Lung microvascular endothelial cell (primary cell): ENCODE measurements at places on chromosomes 7 and 10.

DNA sequence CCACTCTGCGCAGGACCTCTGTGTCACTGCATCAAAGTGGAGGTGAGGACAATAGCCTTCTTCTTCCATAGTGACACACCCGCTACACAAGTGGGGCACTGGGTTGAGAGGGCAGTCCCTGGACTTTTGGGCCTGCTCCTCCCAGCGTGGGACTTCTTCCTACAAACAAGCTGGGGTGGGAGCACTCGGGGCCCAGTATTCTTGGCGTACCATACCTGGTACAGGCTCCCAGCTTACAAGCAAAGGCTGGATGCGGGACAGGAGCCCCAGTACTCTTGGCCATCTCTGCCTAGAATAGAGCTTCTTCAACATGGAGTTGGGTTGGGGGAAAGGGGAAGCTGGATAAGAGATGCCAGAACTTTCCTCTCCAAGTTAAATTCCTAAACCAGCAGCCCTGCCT is 426.8 kb upstream of the FOXK1 start:
- DNase-seq = no peak

DNA sequence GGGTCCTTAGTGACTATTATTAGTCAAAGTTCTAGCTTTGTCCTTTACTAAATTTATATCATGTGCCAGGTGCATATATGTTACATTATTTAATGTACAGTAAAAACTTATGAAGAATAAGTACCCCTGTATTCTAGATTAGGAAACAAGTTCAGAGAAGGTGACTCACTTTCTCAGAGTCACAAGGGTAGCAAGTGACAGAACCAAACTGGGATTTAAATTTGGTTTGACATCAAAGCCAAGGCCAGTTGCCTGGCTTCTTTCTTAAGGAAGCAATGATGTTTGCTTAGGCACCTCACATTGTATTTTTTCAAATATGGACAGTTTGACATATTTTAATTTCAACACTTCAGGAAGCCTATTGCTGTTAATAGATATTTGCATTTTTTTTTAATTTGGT is 2.5 kb downstream of the LSM8 start:
- DNase-seq = no peak

- DNase-seq = peak; percentile 98
These were observed 13.5 kb upstream of the ENTPD1 start for GRCh38 chr10:95742485-95742884.

GRCh38 chr7:50226669-50227068 is 77.8 kb upstream of the IKZF1 start:
- no peak for DNase-seq

GRCh38 chr7:137235434-137235833 is 108.1 kb downstream of the PTN start:
- DNase-seq = no peak

DNA sequence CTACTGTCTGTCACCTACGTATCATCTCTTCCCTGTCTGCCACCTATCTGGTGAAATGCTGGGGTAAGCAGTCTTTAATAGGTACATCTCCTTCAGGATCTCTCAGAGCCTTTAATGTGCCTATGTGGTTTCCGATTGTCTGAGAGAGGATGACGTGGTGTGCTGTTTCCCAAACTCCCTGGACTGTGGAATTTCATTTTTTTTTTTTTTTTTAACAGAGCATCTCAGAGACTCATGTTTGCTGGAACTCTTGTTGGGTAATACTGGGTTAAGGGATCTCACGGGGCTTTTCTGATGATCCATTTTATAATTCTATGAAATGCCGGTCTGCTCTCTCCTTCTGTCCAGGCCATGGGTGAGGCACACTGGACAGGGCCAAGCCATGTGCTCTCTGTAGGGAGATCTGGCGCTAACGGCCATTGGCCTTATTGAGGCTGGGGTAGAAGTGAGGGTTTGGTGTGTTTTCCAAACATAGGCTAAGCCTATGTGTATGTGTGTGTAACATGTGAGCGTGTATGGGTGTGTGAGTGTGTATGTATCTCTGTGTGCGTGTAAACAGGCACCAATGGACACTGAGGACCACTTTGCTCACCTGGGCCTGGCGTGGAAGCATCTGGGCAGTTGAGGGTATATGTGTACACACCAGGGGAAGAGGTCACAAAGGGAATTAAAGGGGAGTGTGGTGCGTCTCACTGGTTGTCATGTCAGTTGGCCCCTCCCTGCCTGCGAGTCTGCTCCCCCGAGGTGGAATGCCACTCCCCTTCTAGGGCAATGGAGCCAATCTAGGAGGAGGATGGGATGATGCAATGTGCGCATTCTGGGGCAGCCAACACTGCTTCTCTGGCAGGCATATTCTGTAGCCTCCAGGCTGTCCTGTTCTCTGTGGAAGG is 7.8 kb downstream of the ADRA2A start:
- no peak for DNase-seq

DNA sequence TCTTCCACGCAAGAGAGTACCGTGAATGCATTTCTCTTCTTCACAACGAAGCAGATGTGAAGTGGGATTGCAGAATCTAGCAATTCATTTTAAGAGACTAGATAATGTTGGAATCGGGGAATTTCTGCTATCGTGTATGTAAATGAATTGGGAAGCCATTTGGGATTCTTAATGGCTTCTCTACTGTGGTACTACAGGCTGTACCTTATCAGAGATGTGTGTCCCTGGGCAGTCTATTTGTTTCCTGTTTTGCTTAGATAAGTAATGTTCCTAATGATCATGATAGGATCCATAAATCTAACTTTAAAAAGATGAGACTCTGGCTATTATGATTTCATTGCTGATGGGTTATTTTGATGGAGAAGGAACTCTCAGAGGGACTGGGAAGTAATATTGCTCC is 320.6 kb downstream of the REEP3 start:
- DNase-seq = no peak

GRCh38 chr10:122682522-122682921 is 17.1 kb downstream of the C10orf120 start:
- no peak for DNase-seq

DNA sequence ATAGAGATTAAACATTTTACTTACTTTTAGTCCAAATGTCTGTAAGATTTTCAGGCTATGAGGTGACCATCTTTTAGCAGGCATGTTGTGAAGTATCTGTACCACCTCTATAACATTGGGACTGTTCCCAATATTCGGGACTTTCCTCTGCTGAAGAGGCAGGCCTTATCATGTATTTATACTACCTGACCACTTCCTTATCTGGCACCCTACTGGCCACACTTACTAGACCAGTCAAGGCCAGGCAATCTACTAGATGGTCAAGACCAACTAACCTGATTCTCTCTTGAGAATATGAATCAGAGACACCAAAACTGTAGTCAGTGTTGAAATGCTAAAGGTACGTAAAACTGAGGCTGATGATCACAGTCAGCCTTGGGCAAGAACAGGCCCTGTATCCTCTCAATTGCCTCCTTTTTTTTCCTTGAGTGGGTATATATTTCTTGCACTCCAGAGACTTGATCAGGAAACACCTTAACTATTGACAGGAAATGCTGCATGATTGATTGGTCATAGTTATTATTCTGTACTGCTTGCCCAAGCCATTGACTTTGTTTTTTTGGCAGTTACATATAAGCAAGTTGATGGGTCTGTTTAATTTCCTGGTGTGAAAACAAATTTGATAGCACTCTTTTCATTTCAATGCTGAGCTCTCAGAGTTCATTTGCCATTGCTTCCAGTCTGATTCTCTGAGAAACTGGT is 5.2 kb upstream of the PRKAR2B start:
- DNase-seq = no peak
